ENCODE measurements at places on chromosomes 16 and 17. TPM values are rescaled to one million over a fixed set of nuclear protein-coding genes. Genes with fewer than 3 reads are reported as not detected.

The CLEC18A gene
- 2.9 TPM for total RNA-seq

The SMG1 gene
- 200 TPM for total RNA-seq

The PRAC2 gene
- total RNA-seq, result not detected

The NPIPA8 gene
- not detected for total RNA-seq

The PIMREG gene
- not detected for total RNA-seq

The PITPNC1 gene
- total RNA-seq, result 47.9 TPM

GRCh38 chr16:27285676-27286196, 17.2 kb upstream of the NSMCE1 start:
- H3K27ac ChIP-seq, result no peak overlapping the region
- H3K4me1 ChIP-seq, result peaks cover 4% of the 10 kb centered on the region
- H3K36me3 ChIP-seq, result no peaks in the 10 kb centered on the region

DNA sequence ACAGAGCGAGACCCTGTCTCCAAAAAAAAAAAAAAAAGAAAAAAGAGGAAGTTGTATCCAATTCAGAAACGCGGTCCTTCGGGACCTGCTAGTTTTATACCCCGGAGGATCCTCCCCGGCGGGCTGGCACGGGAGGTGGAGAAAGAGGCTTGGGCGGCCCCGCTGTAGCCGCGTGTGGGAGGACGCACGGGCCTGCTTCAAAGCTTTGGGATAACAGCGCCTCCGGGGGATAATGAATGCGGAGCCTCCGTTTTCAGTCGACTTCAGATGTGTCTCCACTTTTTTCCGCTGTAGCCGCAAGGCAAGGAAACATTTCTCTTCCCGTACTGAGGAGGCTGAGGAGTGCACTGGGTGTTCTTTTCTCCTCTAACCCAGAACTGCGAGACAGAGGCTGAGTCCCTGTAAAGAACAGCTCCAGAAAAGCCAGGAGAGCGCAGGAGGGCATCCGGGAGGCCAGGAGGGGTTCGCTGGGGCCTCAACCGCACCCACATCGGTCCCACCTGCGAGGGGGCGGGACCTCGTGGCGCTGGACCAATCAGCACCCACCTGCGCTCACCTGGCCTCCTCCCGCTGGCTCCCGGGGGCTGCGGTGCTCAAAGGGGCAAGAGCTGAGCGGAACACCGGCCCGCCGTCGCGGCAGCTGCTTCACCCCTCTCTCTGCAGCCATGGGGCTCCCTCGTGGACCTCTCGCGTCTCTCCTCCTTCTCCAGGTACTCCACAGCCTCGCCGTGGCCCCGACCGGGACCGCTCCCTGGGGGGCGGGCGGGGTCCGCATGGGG, at the start of gene CDH3:
TSS of gene CDH3 (plus strand) at position 596 of the 779 bp plus-strand sequence. CDS start at position 666, 70 bp downstream.
- peak within 1 kb of the TSS; percentile 55 for H3K4me3 ChIP-seq
- no peaks in the 10 kb centered on the region for H3K36me3 ChIP-seq
- no peak for DNase-seq
- no peak within 1 kb of the TSS for H3K27ac ChIP-seq

DNA sequence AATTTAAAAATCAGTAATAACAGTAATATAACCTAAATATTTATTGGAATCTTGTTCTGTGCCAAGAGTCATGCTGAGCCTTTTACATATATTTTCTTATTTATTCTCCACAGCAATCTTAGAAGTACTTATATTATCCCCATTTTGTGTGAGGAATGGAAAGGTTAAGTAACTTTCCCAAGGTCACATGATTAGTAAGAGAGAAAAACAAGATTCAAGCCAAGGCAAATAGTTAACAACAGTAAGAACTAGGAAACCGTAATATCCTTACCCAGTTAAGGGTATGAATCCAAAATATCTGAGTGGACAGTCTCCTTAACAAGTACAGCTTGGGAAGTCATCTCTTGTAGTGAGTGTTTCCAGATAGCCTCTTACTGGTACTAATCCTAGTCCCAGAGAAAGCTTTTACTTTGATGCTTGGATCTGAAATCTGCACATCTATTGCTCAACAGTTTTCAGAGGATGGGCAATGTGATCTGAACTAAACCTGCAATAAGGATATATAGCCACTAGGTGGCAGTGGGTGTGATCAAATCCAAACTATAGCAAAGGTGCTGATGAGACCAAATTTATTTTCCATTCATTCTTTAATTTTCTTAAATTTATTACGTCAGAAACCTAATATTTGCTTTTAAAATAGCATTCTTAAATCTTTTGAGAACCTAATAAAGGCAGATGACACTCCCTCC, 23.3 kb downstream of the SHISA6 start:
- H3K27ac ChIP-seq, result no peak overlapping the region
- no peak overlapping the region for H3K4me3 ChIP-seq
- no peaks in the 10 kb centered on the region for H3K27me3 ChIP-seq
- no peaks in the 10 kb centered on the region for H3K4me1 ChIP-seq

GRCh38 chr16:84617041-84617790, 662 bp downstream of the COTL1 start:
- H3K27me3 ChIP-seq, result no peaks in the 10 kb centered on the region
- H3K4me3 ChIP-seq, result peak overlapping the region; percentile 96
- H3K27ac ChIP-seq, result peak overlapping the region; percentile 50
- DNase-seq, result peak; percentile 76
- no peaks in the 10 kb centered on the region for H3K36me3 ChIP-seq

DNA sequence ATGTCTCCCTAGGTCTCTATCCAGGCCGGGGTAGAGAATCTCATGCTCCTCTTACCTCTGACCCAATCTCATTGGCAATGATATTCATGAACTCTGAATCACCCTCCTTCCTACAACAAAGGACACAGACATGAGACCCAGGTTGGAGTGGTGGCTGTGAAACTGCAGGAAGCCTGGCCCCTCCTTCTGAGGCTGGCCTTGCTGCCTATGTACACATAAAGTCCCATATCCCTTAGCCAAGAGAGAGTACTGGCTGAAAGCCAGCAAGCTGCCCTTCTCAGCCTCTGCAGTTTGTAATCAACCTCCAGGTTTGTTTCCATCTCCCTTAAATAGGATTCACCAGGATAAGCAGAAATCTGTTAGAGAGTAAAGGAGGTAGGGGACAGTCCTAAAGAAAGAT, 10.6 kb downstream of the AARSD1 start:
- no peak overlapping the region for H3K27ac ChIP-seq
- H3K36me3 ChIP-seq, result peaks cover 68% of the 10 kb centered on the region
- H3K27me3 ChIP-seq, result no peaks in the 10 kb centered on the region
- no peaks in the 10 kb centered on the region for H3K4me1 ChIP-seq
- no peak overlapping the region for H3K4me3 ChIP-seq
- no peak for DNase-seq

DNA sequence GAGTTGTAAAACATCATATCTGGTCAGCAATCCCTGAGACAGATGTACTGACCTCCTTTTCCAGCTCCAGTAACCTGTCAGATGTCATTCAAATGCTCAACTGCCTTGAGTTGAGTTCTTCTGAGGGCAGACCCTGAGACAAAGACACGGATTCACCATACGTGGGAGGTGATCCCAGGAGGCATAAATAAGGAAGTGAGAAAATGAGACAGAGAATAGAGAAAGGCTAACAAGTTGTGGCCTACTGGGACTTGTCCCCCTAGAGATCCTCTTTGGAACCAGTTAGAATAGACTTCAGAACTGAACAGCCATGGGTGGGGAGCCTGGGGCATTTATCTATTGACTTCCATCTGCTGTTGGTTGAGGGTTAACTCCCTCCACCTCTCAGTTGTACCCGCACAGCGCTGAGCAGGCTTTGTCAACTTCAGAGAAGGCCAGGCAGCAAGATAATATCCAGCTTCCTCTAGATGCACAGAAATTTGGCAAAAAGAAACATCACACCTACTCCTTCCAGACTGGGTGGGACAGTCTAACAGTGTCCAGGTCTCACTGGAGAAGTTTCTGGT, 123.0 kb upstream of the DYNLRB2 start:
- no peaks in the 10 kb centered on the region for H3K36me3 ChIP-seq
- no peak overlapping the region for H3K4me3 ChIP-seq
- H3K4me1 ChIP-seq, result no peaks in the 10 kb centered on the region

DNA sequence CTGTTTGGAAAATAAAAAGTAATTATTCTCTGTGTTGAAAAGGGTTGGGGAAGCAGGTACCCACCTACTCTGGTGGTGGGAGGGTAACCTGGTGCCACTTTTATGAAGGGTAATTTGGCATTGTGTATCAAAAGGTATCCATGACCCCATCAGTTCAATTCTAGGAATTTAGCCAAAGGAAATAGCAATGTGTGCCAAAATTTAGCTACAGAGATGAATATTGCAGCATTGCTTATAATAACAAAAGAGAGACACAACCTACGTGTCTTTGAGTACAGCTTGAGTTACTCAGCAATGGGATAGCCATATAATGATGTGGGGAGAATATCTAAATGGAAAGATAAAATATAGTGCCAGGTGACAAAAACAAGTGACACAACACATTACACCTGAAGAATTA, 170.7 kb downstream of the NTN1 start:
- H3K27me3 ChIP-seq, result no peaks in the 10 kb centered on the region
- no peak overlapping the region for H3K4me3 ChIP-seq
- no peaks in the 10 kb centered on the region for H3K36me3 ChIP-seq
- H3K4me1 ChIP-seq, result no peaks in the 10 kb centered on the region

DNA sequence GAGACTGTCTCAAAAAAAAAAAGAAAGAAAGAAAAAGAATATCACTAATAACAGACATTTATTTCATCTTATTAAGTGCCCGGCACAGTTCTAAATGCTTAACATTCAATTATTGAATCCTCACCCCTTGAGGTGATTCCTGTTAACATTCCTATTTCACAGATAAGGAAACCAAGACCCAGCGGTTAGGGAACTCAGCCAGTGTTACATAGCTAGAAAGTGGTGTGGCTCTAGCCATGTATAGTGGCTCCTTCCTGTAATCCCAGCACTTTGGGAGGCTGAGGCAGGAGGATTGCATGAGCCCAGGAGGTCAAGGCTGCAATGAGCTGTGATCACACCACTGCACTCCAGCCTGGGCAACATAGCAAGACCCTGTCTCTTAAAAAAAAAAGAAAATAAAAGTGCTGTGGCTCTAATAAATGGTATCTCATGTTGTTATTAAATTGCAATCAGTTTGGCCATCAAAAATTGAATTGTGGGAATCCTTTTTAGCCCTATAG, 28.1 kb downstream of the ZNRF1 start:
- peaks cover 10% of the 10 kb centered on the region for H3K4me1 ChIP-seq
- no peaks in the 10 kb centered on the region for H3K27me3 ChIP-seq
- H3K36me3 ChIP-seq, result no peaks in the 10 kb centered on the region
- no peak overlapping the region for H3K4me3 ChIP-seq
- no peak for DNase-seq
- no peak overlapping the region for H3K27ac ChIP-seq

DNA sequence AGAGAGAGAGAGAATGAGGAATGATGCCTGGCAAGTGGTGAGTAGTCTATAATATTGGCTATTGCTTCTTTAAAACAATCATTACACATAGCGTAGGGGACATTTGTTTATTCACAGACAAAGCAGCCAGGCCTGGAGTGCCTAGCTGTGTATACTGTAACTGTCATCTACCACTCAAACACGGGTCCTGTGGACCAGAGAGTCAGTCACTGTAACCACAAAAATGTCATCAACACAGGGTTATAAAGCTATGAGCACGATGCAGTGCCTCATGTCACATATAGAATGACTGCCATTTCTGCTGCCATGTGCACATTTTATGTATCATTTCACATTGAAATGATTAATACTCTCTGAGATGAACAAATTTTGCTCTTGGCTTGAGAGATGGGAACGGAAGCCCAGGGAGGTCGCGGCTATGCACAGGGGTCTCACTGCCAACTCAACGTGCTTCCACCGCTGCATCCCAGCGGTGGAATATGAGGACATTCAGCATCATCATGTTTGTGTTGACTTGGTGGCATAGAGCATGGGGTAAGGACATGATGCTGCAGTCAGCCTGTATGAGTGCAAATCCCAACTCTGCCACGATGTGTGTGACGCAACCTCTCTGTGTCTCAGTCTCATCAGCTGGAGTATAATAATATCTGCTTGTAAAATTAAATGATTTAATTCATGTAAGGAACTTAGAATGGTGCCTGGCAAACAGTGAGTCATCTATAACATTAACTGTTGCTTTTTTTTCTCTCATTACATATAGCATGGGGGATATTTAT, 3.3 kb downstream of the MT1H start:
- peaks cover 34% of the 10 kb centered on the region for H3K27me3 ChIP-seq
- no peak for DNase-seq
- H3K27ac ChIP-seq, result no peak overlapping the region
- H3K36me3 ChIP-seq, result no peaks in the 10 kb centered on the region
- H3K4me3 ChIP-seq, result no peak overlapping the region
- H3K4me1 ChIP-seq, result peaks cover 15% of the 10 kb centered on the region

DNA sequence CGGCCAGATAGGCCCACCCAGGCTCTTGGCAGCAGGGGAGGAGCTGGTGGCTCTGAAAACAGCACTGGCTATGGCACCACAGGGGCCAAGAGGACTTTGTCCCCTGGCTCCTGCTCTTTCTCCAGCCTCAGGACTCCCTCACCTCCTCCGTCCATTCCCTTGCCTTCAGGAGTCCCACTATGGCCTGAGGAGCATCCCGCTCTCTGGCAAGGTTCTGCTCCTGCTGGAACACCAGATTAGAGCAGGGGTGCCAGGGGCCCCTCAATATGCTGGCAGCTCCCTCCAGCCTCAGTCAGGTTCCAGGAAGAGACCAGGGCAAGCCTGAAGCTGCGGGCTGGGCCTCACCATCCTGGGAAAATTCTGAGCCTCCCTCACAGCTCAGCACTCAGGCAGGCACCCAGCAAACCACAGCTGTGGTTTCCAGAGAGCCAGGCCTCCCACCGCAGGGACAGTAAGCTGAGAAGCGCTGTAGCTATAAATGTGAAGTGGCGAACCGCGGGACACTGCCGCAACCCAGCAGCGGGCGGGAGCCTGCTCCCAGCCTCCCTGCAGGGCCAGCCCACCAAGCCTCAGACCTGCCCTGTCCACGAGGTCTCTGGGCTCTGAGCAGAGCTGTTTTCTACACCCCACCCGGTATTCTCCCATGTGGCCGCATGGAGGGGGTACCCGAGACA, 25.7 kb downstream of the C17orf100 start:
- H3K27me3 ChIP-seq, result peaks cover 2% of the 10 kb centered on the region
- H3K4me3 ChIP-seq, result no peak overlapping the region
- H3K36me3 ChIP-seq, result no peaks in the 10 kb centered on the region
- DNase-seq, result no peak

GRCh38 chr17:63974594-63975192, 2.0 kb upstream of the SCN4A start:
- no peaks in the 10 kb centered on the region for H3K36me3 ChIP-seq
- no peaks in the 10 kb centered on the region for H3K4me1 ChIP-seq
- H3K4me3 ChIP-seq, result no peak overlapping the region
- H3K27ac ChIP-seq, result no peak overlapping the region
- peaks cover 5% of the 10 kb centered on the region for H3K27me3 ChIP-seq

GRCh38 chr16:67257486-67258160, 8.8 kb downstream of the SLC9A5 start:
- no peaks in the 10 kb centered on the region for H3K27me3 ChIP-seq
- H3K4me3 ChIP-seq, result no peak overlapping the region
- H3K36me3 ChIP-seq, result no peaks in the 10 kb centered on the region
- no peak for DNase-seq
- no peak overlapping the region for H3K27ac ChIP-seq
- no peaks in the 10 kb centered on the region for H3K4me1 ChIP-seq

- H3K4me3 ChIP-seq, result no peak overlapping the region
- DNase-seq, result no peak
- H3K36me3 ChIP-seq, result peaks cover 89% of the 10 kb centered on the region
- H3K27me3 ChIP-seq, result no peaks in the 10 kb centered on the region
- no peaks in the 10 kb centered on the region for H3K4me1 ChIP-seq
- H3K27ac ChIP-seq, result no peak overlapping the region
These were observed 12.8 kb downstream of the FLCN start for GRCh38 chr17:17224137-17224536.

GRCh38 chr16:84917492-84917891, 93.8 kb downstream of the ZDHHC7 start:
- H3K36me3 ChIP-seq, result no peaks in the 10 kb centered on the region
- no peaks in the 10 kb centered on the region for H3K27me3 ChIP-seq
- no peaks in the 10 kb centered on the region for H3K4me1 ChIP-seq
- no peak overlapping the region for H3K4me3 ChIP-seq
- DNase-seq, result no peak
- no peak overlapping the region for H3K27ac ChIP-seq

Measured in CD4-positive, CD25-positive, alpha-beta regulatory T cell (primary cell).